ENCODE measurements at places on chromosomes 3 and 15.

DNA sequence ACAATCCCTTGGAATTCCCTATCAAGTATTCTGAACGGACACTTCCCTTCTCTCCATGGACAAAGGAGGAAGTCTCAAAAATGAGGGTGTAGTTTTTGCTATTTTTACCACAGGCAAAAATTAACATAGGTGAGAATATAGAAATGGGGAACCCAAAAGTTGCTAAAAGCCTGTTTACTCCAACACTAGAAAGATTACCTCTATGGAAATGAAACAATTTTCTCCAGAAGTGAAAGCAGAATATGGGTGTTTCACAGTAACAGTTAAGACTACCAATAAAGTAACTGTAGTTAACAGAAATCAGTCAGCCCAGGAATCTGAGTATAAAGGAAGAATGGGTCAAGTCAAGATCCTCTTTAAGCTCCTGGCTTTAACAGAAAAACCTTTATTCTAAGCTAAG, 9.3 kb downstream of the TRA2B start:
- no peak for DNase-seq

DNA sequence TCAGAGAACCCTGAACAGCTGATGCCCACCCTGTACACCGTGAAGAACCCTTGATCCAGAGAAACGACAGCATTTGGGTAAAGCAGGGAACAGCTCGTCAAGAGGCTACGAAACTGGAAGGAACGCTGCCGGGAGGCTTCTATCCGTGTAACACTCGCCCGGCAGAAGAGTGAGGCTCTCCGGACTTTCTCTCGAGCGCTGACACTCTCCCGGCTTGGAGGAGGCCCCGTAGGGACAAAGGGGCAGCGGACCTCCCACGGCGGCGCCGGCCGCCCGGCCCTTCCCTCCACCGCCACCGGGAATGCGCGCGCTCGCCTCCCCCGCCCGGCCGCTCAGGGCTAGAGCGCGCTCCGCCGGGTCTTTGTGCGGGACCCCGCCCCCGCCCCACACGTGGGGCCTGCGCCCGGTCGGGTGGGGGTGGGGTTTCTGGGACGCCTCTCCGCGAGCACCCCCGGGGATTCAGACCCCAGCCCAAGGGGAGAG, 1.7 kb downstream of the HYAL2 start:
- DNase-seq: peak; percentile 28

GRCh38 chr15:80849308-80849707, 70.1 kb downstream of the CEMIP start:
- no peak for DNase-seq

- DNase-seq: no peak
Observed at GRCh38 chr15:45670511-45670910, 35.7 kb downstream of the SQOR start.

- DNase-seq: no peak
Observed at GRCh38 chr15:77412972-77413698, 6.8 kb downstream of the PEAK1 start.

- no peak for DNase-seq
Observed at GRCh38 chr3:52190294-52191074, 7.5 kb upstream of the ALAS1 start.

DNA sequence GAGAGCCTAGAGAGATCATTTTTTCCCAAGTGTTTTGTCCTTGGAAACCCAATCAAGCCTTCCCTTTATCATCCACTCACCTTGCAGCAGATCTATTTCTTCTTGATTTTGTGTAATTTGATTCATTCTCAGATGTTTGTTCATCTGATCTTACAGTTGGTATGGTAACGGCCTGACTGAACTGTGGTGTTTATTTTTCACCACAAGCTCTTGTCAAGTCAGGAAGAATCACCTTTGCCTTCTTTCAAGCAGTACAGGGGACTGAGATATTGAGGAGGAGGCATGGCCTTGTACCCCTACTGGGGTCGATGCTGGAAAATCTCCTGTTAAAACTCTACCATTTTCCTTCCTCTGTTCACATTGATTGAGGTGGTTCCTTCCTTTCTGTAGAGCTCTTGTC, 361.4 kb upstream of the CFAP20DC start:
- no peak for DNase-seq

- DNase-seq: no peak
Observed at GRCh38 chr3:141881702-141882101, 5.3 kb downstream of the ATP1B3 start.

GRCh38 chr3:194270627-194271459, 80.3 kb downstream of the CPN2 start:
- DNase-seq: no peak

DNA sequence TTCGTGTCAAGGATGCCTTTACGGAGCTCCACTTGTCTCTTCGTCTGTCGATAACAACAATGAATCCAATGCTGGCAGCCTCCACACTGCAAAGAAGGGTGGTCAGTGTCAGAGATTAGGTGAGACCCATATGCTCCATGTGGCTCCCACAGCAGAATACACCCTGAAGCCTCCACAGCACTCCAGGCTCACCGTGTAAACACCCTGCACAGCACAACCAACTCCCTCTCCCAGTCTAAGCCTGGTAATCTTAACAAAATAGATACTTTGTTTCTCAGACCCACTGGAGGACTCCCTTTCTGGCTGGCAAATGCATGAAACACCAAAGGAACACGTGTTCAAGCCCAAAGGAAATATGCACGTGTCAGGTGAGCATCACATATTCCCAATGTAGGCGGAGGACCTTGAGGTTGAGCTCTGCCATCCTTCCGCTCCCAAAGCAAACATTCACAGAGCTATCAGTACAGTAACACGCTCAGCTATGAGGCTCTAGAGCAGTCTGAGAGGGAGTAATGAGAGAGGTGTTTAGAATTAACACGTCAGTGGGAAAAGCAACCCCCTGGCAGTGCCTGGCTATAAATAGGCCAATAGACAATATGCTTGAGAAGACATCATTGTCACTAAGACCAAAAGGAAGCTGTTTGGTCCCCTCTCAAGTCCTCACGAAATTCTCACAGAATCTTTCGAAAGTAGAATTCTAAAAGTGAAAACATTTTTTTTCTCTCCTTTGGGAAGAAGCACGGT, 86.7 kb downstream of the MCF2L2 start:
- no peak for DNase-seq

DNA sequence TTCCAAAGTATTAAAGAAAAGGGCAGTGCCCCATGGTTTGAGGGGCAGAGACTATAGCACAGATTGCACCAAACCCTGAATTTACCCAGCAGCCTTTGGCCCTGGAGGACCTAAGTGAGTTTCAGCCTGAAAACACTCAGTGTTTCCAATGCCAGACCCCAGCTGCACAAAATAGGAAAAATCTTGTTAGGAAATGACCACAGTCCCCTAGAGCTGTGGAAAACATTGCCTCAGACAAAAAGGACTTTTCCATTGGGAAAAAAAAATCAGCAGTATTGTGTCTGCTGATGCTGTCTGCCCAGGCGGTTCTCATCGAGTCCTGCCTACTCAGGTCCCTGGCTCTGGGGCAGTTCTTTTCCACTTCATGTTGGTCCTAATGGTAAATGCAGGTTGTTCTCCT, 121.7 kb upstream of the DLG1 start:
- no peak for DNase-seq

DNA sequence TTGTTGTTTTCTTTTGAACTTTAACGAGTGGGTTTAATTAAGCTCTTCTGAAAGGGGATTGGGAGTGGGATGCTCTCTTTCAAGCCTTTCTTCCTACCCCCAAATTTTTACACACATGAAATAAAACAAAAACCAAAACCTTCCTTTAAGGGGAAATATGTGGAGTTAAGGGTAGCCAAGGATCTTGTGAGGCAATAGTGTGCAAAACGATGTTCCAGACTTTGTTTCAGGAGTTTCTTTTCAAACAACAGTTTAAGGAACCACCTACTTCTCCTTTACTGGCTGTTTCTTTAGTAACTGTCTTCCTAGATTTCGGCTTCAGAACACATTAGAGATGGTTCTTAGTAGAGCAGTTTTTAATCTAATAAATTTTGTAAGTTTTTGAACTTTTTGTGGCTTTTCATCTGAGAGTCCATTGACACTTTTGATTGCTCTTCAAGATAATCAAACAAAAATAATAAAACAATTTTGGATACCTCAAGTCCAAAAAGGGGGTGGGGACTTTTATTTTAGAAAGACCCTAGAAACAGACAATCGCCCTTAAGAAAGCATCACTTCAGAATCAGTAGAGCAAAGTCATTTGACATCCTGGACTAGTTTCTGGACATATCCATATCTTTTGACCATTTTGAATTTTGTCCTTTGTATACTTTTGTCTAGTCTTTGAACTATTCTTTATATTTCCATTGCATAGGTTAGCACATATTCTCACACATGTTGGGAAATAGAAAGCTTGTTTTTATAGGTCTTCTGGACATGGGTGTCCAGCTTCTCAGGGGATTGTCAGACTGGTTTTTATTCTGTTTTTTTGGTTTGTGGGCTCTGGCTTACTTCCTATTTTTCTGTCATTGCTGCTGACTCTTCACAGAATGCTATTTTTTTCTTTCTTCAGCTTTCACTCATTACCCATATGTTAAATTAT, 6.0 kb downstream of the DIPK2A start:
- no peak for DNase-seq

- DNase-seq: no peak
Observed at GRCh38 chr3:68666429-68667136, 265.8 kb downstream of the TAFA4 start.

DNA sequence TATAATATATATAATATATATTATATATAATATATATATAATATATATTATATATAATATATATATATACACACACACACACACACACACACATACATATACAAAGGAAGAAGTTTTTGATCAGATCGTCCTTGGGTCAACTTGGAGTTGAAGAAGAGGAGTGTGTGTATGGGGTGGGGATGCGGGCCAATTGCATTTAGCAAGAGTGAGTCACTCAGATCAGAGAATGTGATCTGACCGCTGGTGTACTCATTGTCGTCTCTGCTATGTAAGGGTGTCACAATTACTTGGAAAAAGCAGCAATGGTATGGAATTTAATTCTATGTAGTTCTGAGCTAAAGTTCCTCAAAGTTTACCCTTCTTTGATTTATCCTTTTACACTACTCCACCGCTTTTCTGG, 4.6 kb upstream of the VGLL3 start:
- DNase-seq: no peak

DNA sequence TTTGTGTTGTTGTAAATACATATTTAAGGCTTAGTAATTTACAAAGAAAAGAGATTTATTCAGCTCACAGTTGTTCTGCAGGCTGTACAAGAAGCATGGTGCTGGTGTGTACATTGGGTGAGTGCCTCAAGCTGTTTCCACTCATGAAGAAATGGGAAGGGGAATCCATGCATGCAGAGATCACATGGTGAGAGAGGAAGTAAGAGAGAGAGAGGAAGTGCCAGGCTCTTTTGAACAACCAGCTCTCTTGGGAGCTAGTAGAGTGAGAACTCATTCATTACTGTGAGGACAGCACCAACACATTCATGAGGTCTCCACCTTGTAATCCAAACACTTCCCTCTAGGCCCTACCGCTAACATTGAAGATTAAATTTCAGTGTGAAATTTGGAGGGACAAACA, 909.2 kb downstream of the NSUN3 start:
- no peak for DNase-seq

DNA sequence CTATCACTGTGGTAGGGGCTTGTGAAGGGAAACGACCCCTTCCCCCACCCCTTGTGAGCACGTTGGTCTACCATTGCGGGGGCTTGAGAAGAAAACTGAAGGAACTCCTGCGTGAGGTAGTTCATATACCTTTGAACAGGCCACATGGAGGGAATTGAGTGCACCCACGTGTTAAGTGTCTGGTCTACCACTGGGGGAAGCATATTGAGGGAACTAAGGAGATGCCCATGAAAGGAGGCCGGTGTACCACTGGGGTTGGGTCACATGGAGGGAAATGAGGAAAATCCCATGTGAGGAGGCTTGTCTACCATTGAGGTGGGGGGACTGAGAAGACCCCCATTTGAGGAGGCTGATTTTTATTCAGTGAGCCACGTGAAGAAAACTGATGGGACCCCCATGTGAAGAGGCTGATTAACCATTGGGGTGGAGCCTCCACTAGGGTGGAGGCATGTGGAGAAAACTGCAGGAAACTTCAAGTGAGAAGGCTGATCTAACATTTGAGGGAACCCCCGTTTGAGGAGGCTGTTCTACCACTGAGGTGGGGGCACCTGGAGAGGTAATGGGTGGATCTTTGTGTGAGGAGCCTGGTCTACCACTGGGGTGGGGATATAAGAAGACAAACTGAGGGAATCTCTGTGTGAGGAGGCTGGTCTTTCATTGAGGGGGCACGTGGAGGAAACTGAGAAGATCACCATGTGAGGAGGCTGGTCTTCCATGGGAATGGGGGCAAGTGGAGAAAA, 163.2 kb downstream of the FBLN2 start:
- no peak for DNase-seq

DNA sequence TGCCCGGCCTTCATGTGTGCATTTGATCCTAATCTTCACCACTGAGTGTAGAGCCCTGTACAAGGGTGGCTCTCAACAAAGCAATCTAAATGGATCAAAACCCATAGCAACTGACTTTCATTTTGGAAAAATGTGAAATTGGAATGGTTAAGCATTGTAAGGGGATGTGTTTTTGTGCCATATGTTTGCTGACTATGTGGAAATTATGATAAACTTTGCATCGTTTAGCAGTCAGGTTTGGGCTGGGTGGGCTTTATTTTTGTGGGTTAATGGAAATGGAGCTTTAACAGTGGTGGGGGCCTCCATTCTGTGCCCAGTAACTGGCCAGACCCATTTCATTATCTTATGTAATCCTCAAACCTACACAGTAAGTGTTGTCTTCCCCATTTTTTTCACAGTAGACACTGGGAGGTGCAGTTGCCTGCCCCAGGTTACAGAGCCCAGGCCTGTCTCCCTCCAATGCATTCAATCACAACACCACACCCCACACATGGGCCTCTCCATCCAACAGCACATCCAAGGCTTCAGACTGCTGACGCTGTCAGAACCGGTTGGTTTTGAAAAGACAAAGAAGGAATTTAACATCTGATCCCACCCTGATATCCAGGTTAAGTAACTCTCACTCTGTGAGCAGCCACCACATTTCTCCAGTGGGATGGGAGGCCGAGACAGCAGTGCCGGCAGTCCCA, 136.3 kb upstream of the ABHD17C start:
- DNase-seq: no peak

DNA sequence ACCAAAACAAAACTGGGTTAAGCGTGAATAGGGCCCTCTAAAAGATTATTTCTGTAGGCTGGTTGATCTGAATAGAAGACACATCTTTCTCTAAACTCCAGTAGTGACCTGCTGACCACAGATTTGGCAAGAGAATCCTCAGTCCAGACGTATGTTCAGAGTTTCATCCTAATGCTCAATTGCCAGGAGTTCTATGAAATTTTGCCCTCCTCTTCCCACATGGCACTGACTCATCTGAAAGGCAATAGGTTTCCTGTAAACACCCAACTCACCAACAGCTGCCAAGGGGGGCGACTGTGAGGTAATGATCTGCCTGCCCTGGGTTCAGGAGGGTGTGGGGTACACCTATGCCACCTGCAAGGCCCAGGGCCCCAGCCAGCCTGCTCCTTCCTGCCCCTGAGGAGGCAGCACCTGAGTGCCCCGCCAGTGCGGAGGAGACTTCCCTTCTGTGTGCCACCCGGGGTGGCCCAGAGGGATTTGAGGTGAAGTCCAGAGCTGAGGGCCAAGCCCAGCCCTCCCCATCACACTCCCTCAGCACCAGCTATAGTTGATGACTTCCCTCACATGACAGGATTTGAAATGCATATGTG, 8.4 kb upstream of the PLA2G4D start:
- no peak for DNase-seq

GRCh38 chr3:75176937-75177336, 487.2 kb upstream of the FRG2C start:
- DNase-seq: no peak

Data from effector CD4-positive, alpha-beta T cell (primary cell).